ENCODE measurements at places on chromosomes 16 and 17. TPM values are rescaled to one million over a fixed set of nuclear protein-coding genes. Genes with fewer than 3 reads are reported as not detected.

- DNase-seq: peak; percentile 55
These were observed 122.5 kb downstream of the XYLT1 start for GRCh38 chr16:17348042-17348783.

DNA sequence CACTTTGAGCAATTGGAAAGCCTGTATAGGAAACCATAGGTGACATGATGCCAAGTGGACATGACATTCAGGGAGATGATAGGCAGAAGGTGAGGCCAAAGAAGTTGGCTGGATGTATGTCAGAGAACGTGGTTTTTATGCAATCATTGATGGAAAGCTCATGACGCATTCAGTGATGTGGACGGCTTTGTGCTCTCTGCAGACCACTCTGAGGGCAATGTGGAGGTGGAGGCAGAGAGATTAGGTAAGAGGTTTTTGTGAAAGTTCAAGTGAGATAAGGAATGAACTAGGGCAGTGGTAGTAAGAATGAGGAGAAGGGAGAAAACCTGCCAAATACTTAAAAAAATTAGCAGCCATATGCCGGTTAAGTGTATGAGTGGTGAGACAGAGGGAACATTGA is 99.0 kb downstream of the PRKCA start:
- DNase-seq: no peak

DNA sequence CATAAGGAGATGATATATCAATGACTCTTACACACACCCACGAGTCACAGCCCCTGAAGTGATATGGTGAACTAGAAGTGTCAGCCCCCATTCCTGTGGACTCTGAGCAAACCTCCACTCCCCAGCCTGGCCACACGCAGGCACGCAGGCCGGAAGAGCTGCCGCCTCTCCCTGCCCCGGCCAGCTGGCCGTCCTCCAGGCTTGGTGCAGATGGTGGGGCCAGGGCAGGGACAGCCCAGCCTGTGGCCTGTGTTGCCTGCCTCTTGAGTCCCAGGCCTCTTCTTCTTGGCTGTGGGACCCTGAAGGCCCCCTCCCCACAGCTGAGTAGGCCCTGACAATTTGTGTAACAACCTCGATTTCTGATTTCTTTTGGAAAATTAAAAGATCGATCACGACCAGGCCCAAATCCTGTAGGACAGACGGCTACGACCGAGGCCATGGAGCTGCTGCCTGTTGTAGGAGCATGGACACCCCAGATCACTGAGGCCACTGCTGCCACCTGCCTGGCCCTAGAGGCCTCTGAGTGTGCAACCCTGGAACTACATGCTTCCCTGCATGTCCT is 10.0 kb upstream of the MPRIP start:
- DNase-seq: no peak

GRCh38 chr16:57266531-57267260 is 17.8 kb downstream of the PLLP start:
- DNase-seq: peak; percentile 78

DNA sequence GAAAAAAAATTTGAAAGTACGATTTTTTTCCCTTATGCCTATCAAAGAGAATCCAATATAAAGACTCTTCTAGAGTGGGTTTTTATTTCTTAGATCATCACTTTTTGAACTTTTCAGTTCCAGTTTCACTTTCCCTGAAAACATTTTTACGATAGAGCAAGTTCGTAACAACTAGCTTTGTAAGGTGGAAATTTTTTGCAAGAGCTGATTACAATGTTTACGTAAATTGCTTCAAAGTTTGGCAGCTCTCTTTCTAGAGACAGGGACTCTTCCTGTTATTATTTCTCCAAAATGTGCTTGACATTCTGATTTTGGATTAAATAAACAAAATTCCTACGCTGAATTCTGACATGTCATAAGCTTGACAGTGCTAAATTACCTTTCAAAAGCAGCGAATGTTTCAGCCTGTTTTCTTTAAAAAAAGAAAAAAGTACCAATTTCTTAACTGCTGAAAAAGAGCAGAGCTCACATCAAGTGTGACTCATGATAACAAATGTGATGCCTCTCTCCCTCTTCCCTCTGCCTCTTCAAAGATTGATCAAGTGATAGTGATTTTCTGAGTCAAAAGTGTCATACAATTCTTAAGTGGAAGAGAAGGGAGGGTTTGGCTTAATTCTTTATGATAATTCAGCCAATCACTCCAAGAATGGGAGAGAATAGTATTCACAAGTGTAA is 175.2 kb downstream of the KCNJ2 start:
- no peak for DNase-seq

- no peak for DNase-seq
These were observed 134.5 kb upstream of the FOXF1 start for GRCh38 chr16:86375851-86376250.

DNA sequence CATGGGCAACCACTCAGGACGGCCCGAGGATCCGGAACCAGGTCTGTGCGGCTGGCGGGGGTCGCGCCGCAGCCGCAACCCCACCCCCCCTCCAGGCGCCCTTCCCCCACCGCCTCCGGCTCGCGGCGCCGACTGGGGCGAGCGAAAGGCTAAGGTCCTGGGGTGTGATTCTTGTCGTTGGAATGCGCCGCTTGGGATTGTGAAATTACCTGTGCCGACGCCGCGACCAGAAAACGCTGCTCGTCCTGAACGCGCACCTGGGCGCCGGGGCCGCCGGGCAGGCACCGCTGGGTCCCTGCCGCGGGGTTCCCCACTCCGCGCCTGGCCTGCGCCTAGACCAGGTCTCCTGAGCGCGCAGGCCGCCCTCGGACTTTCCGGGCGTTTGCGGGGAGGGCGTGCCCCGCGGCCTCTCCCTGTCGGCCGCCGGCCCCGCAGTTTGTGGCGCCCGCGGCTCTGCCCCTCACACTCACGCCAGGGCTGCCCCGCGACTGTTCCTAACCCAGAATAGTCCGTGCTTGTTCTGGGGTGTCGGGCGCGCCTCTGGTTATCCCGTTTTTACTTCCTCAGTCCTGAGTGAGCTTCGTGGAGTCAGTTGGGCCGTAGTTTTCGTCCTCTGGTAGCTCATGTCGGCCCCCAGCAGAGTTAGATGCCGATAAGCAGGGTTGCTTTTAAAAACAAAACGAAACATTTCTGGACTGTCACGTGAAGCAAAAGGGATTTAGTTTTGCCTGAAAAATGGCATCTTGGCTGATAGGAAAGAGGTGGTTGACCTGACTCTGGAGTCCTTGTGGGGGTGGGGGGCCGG is 147.2 kb downstream of the SPECC1 start:
- peak; percentile 76 for DNase-seq

DNA sequence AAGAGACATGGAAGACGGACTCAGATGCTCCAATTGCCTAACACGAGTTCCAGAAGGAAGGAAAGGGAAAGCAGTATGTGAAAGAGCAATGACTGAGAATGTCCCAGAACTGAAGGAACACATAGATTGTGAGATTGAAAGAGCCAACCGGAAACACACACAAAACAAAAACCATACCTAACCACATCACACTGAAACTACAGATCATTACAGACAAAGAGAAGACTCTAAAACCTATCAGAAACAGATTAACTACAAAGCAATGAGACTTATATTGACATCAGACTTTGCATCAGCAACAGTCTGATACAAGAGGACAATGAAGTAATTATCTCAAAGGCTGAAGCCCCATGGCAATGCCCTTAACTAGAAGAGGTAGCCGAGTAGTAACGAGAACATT is 45.6 kb upstream of the CLEC18B start:
- DNase-seq: peak; percentile 62

- no peak for DNase-seq
These were observed 128.0 kb upstream of the CACNG5 start for GRCh38 chr17:66706851-66707450.

DNA sequence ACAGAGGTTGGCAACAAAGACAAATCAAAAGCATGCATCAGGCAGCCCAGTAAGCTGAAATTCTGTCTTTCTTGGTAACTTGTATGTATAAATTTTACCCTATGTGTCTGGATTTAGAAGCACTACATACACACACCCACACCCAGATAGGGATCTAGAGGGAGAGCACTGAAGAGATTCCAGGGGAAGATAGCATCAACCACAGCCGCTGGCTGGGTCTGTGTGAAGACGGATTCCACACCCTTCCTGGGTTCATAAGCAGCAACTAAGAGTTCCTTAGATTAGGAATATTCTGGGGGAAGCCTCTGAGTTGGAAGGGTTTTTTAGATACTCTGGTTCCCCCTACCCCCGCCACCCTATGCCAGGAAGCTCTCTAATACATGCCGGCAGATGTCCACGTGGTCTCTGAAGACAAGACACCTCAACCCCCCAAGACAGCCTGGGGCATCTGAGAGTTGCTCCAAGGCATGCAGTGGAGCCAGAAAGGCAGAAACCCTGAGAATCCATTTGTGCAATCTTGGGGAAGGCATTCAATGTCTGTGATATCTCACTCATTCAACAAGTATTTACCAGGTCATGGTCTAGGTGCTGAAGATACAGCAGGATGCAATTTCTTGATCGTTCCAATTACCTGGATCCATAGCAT is 86.4 kb downstream of the NOG start:
- no peak for DNase-seq

DNA sequence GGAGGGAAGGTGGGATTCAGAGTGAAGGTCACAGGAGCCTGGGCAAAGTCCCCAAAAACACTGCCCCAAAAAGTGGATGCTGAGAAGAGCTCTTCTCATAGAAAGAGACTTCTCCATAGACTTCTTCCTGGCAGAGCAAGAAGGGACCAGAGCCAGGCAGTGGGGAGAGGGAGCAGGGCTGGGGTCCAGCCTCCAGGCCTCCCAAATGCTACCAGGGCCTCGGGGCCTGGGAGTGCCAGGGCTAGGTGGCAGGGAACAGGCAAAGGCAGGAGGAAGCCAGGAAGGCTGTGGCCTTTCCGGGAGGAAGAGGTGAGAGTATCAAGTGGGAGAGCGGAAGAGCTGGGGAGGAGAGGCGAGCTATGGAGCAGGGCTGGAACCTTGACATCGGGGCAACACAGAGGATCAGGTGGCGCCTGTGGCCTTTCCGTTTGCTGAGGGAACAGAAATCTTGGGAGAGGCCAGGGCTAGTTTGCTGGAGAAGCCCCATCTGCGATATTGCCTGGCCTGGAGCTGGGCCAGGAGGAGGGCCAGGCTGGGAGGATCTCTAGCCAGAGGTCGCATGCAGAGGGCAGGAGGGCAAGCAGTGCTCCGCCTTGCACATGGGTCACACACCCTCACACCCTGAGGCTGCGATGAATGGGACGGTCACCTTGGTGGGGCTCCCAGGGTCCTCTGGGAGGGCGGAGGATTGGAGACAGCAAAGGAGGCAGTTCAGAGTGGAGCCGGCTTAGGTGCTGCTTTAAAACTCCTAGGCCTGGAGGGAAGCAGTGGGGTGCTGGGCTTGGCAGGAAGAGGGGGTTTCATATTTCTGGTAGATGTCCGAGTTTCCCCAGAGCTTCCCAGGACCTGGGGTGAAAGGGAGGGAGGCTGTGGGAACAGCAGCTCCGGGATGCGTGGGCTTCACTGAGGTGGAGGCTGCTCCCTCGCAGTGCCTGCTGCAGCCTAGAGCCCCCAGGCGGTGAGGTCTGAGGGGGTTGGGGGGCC is 3.4 kb downstream of the SLC16A5 start:
- DNase-seq: no peak

DNA sequence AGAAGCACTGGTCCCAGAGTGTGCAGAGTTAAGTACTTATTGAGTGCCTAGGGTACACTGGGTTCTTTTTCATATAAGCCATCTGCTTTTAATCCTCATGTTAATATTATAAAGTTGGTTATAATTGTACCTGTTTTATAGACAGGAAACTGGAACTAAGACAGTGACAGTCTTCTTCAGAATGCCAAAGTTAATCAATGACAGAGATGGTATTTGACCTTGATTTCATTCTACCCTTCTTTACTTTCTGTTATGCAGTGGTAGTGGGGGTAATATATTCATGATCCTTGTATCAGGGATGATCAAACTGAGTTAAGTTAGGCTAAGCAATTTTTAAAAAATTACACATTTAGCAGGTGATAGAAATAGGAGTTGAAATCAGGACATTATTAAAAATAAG is 108.6 kb upstream of the GOT2 start:
- no peak for DNase-seq

DNA sequence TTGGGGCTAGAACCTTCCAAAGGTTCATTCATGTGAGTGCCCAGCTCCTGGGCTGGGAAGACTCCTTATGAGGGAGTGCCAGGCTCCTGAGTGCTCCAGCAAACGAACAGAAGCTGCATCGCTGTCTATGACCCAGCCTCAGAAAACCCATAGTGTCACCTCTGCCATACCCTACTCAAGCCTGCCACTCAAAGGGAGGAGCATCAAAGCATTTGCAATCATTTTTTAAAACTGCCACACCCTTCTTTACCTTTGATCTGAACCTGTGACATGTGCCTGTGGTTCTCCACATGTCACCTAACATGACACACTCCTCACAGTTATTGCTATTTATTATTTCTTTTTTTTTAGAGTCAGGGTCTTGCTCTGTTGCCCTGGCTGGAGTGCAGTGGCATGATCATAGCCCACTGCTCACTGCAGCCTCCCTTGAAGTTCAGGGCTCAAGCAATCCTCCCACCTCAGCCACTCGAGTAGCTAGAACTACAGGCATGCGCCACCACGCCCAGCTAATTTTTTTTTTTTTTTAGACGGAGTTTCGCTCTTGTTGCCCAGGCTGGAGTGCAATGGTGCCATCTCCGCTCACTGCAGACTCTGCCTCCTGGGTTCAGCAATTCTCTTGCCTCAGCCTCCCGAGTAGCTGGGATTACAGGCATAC is 7.3 kb upstream of the KDM8 start:
- peak; percentile 82 for DNase-seq

DNA sequence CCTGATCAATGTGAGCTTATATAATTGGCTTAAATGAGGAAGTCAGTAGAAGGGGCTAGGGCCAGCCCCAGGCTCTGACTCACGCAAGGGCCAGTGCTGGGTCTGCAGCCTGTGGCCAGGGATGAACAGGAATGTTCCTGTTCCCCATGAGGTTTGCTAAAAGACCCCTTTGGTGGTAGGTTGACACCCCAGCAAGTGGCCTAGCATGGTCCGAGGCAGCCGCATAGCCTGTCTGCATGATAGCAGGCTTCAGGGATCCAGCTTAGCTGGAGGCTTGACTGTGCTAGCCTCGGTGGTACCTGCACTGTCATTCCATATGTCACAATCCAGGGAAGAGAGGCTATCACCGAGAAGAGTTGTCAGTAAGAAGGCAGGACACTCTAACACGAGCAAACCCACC is 23.5 kb downstream of the TRIM25 start:
- no peak for DNase-seq

CES3 gene
- 6.8 TPM for total RNA-seq

MYH2 gene
- not detected for total RNA-seq

CACNG4 gene
- total RNA-seq: not detected

SPATA32 gene
- total RNA-seq: 0.28 TPM

CCL15 gene
- total RNA-seq: not detected

RNF222 gene
- not detected for total RNA-seq

TMC7 gene
- total RNA-seq: not detected
